Left renal cortex interstitium (tissue), 4 donors: ENCODE measurements at places on chromosomes 5 and 9. TPM values are rescaled to one million over a fixed set of nuclear protein-coding genes. Genes with fewer than 3 reads are reported as not detected.

The GPR150 gene
- polyA plus RNA-seq, result not detected

The SPATA31C1 gene
- 0.71 TPM for polyA plus RNA-seq

The OTP gene
- polyA plus RNA-seq, result not detected

The PCDHA12 gene
- polyA plus RNA-seq, result 0.14 TPM

The CCL21 gene
- polyA plus RNA-seq, result 21.2 TPM

The IER5L gene
- polyA plus RNA-seq, result 15.7 TPM

The PCDHA4 gene
- 0.49 TPM for polyA plus RNA-seq

The IQGAP2 gene
- polyA plus RNA-seq, result 81.1 TPM

The PDZD2 gene
- 18.9 TPM for polyA plus RNA-seq

The DIPK1B gene
- 28.5 TPM for polyA plus RNA-seq

The WNT8A gene
- 0.10 TPM for polyA plus RNA-seq

The FLT4 gene
- polyA plus RNA-seq, result 23.6 TPM

The OR1Q1 gene
- polyA plus RNA-seq, result not detected

The CDO1 gene
- 23.3 TPM for polyA plus RNA-seq

DNA sequence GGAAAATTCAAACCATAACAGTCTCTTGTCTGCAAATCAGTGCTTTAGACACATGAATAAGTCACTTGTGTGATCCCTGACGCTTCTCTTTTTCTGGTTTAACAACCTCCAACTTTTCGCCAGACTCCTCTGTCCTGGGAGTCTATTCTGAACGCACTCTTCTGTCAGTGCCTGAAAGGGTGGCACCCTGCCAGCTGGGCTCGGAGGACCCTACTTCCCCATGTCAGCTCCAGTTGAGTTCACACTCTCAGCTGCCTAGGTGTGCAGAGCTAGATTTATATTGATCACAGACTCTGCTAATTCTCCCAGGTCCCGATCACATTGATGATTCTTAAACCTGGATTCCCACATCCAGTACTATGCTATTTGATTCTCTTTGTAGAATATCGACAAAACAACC is 649.1 kb downstream of the BNC2 start:
- DNase-seq, result no peak

- no peak for DNase-seq
Measured at GRCh38 chr5:3531320-3531986, 64.2 kb upstream of the IRX1 start.

DNA sequence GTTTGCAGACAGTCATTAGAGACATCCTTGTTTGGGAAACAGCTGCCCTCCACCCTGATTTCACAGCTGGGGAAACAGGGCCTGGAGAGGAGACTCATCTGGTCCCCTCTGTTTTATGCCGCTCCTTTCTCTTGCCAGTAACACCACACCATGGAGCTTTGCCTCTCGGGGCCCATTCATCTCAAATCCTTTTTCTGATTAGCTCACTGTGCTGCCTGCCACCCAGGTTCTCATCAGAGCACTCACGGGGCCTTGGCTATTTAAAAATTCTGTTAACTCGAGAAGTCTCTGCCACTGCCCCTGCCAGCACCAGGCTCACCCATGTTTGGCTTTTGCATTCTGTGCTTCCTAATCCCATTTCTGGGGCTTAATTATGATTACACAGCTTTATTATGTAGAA is 36.8 kb upstream of the C5orf58 start:
- DNase-seq, result no peak

DNA sequence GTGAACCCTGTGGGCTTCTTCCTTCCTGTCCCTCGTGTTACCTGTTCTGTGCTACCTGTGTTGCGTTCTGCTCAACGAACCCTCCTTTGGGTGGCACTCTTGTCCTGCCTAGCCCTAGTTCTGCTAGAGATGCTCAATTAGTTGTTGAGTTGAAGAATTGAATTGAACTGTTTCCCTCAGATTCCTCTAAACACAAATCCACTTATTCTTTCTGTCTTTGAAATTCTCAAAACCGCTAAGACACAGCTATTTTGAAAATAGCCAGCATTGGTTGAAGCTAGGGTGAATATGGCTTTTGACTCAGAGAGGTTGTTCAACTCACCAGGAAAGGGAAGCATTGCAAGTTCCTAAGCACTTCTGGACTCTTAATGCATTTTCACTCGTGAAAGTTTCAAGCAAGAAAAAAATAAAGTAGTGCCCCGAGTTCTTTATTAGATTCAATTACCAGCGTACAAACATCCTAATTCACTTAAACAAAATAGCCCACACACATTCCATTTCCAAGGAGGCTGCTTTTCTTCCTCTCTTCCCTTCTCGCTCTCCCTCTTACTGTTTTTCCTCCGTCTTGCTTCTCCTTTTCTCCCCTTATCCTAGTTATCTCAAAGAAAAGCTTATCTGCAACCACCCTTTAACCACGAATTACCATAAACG is 642 bp upstream of the ITGA1 start:
- no peak for DNase-seq

- DNase-seq, result no peak
Measured at GRCh38 chr5:87899721-87900131, 368.9 kb downstream of the TMEM161B start.

- DNase-seq, result no peak
Measured at GRCh38 chr5:113061846-113062780, 85.5 kb downstream of the DCP2 start.

DNA sequence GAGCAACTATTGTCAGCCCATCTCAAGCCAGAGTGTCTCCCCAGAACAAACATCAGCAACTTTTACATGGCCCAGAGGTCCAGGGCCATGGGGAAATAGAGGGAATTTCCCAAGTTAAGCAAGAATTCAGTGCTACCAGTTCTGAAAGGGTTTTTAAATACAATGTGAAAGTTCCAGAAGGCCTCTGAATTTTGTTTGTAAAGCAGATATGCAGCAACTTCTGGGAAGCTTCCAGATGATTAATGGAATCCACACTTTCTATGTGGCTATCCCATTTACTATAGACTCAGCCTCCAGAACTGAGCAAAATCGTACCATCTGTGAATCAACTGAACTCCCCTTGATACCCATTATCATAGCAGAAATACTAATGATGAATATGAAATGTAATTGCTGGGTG is 93.8 kb downstream of the FEM1C start:
- no peak for DNase-seq

- DNase-seq, result no peak
Measured at GRCh38 chr9:114371973-114372917, 15.5 kb downstream of the AKNA start.

DNA sequence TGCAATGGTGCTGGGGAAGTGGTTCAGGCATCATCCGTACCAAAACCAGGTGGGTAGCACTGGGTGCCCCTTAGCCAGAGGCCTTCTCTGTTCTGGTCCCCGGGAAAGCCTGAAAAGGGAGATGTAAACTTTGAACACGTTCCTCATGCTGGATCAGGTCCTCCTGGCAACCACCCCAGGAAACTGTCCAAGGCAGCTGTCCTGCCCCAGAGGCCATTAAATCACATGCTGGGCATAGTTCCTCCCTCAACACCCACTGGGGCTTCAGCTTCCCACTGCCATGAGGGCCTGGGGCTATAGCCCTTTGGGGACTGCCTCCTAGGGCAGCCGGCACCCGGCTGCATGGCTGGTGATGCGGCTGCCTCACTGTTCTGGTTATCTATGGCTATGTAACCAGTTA is 228.9 kb upstream of the MVB12B start:
- DNase-seq, result no peak

- no peak for DNase-seq
Measured at GRCh38 chr5:139413153-139413552, 9.3 kb upstream of the SPATA24 start.

- DNase-seq, result no peak
Measured at GRCh38 chr9:117135501-117136098, 279.3 kb downstream of the ASTN2 start.

DNA sequence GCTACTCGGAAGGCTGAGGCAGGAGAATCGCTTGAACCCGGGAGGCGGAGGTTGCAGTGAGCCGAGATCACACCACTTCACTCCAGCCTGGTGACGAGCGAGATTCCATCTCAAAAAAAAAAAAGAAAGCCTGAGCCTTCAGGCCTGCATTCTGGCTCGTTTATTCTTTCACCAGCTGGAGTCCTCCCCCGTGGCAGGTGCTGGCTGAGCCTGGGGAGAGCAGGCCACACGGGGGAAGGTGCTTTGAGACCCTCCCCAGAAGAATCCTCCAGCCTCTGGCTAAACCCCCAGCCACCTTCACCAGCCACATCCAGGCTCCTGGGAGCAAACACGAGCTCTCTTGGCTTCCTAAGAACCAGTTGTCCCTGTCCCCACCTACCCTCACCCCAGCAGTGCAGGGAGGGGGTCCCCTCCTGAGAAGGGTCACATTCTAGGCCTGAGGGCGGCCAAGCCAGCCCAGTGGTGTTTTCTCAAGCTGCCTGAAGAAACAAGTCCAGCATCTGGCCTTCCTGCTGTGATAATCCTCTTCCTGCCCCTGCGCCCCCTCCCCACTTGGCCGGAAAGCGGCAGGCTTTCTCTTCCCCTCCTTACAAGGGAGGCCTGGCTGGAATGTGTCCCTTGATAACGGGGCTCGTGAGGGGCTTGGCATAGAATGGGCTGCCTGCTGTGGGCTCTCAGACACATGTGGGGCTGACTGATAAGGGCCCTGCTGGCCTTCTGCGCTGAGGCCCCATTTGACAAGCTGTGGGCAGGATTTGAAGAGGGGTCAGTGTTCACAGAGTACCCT is 41.5 kb downstream of the PLPP7 start:
- DNase-seq, result no peak

GRCh38 chr9:12719431-12719830 is 26.2 kb downstream of the TYRP1 start:
- peak; percentile 51 for DNase-seq

- no peak for DNase-seq
Measured at GRCh38 chr9:136825295-136826187, 16.7 kb upstream of the AJM1 start.

DNA sequence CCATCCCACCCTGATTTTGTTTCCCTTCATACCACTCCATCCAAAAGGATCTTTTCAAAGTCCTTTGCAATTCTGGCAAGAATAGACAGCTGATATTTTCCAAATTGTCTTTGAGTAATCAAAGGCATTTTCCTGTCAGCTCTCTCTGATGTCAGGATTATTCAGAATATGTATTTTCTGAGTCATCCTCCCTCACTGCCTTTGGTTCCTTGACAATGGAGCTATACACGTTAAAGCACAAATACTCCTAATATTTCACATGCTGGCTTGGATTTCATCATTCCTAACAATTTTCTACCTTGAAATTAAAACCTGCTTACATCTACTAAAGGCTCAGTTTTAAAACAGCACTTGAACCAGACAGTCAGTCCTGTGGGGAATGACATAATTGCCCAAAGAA is 379.4 kb downstream of the GADD45G start:
- no peak for DNase-seq

GRCh38 chr5:125149527-125149926 is 403.1 kb upstream of the ZNF608 start:
- no peak for DNase-seq

- no peak for DNase-seq
Measured at GRCh38 chr9:89887286-89887685, 282.5 kb downstream of the GADD45G start.

GRCh38 chr5:115932991-115933390 is 29.3 kb upstream of the LVRN start:
- no peak for DNase-seq

DNA sequence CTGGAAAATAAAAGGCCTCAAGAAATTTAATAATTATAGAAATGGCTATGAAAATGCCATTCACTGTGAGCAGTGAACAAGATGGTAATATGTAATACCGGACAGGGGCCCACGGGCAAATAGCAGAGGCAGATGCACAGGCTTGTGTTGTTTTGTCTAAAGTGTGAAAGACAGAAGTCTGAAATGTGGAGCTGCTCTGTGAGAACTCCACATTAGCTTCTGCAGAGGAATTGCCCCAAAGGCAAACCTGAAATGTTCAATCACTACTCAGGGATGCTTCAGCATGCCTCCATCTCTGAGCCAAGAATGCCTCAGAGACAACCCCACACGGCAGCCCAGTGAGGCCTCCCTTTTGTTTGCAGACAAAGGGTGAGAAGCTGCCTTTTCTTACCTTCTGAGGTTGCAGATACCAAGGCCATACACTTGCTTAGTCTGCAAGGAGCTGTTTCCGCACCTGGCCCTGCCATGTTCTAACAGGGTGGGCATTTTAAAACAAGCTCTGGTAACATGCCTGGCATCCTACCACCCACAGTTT is 124.3 kb upstream of the CXCL14 start:
- no peak for DNase-seq

DNA sequence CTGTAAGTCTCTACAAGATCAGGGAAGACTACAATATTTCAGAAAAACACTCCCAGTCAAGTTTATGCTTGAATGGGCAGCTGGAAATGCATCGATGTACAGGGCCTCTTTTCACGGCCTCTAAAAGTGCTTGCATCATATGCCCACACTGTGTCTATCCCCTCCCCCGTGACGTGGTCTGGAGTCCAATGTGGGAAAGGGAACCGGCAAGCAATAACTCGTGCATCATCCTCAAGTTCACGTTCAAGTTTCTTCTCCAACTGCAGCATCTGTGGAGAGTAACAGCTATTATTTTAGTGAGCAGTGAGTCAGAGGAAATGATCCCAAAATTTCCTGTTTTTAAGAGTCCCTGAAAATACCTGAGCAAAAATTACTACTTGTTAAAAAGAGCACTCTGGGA is 22.3 kb downstream of the ATPSCKMT start:
- no peak for DNase-seq

DNA sequence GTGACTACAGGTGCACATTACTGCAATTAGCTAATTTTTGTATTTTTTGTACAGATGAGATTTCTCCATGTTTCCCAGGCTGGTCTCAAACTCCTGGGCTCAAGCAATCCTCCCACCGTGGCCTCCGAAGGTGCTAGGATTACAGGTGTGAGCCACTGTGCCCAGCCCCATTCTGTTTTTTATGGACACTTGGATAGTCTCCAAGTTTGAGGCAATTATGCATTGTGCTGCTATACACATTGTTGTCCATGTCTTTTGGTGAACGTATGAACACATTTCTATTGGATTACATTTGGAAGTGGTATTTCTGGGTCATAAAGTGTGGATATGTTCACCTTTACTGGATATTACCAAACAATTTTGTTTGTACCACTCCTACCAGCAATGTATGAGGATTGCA is 22.4 kb upstream of the PLPP1 start:
- no peak for DNase-seq
